ENCODE measurements at places on chromosomes 7 and 10.

DNA sequence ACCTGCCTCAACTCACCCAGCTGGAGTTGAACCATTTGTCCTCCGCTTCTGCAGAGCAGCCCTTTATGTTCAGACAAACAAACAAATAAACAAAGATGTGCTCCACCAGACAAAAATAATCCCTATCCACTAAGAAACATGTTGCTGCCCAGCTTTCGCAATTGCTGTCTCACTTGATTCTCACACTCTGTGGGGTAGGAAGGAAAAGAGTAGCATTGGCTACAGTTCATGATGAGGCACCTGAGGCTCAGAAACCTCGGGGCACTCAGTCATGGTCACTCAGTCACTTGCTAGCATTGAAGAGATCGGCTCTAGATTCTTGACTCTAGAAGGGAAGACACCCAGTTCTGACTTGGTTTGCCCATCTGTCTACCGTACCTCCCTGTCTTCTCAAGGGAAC lies 88.0 kb upstream of the ZMIZ1 start:
- DNase-seq = no peak

- DNase-seq = no peak
These were observed 20.3 kb downstream of the THSD7A start for GRCh38 chr7:11811709-11812108.

DNA sequence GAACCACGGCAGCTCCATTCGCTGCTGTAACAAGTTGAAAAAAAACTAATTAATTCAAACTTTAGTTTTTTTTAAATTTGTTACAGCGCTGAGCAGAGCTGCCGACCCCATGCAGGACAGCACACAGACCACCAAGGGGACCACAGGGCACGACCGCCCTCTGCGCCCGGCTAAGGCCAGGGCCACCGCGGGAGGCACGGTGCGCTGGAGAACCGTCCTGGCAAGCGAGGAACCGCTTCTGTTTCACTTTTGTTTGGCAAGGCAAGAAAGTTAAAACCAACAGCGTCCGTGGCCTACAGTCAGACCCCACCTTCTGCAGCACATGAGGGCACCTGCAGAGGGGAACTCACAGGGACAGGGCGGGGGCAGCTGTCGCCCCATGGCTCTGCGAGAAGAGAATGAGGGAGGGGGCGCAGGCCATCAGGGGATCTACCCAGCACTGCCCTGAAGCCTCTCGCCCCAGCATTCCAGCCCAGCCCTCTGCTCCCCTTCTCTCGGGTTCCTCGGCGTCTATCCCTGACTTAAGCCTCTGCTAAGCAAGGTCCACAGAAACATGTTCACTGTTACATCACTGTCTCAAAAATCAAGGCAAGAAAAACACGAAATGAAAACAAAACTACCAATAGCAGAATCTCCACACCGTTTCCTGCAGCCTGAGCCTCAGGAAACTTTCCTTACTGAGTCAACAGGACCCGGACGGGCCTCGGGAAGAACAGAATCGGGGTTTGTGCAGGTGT lies 204.4 kb downstream of the DIP2C start:
- no peak for DNase-seq

DNA sequence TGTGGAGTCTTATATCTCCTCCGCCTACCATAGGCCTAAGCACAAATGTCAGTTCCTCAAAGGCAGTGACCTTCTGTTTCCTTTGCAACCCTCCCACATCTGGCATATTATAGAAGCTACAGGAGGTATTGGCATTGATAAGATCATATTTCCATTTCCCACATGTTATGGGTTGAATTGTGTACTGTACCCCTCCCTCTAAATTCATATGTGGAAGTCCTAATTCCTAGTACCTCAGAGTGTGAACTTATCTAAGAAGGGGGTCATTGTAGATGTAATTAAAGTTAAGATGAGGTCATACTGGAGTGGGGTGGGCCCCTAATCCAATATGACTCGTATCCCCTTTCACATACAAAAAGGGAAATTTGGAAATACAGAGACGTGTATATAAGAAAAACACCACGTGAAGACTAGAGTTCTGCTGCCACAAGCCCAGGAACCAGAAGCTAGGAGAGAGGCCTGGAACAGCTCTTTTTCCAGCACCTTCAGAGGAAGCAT lies 6.1 kb upstream of the LAMB4 start:
- DNase-seq = peak; percentile 19

DNA sequence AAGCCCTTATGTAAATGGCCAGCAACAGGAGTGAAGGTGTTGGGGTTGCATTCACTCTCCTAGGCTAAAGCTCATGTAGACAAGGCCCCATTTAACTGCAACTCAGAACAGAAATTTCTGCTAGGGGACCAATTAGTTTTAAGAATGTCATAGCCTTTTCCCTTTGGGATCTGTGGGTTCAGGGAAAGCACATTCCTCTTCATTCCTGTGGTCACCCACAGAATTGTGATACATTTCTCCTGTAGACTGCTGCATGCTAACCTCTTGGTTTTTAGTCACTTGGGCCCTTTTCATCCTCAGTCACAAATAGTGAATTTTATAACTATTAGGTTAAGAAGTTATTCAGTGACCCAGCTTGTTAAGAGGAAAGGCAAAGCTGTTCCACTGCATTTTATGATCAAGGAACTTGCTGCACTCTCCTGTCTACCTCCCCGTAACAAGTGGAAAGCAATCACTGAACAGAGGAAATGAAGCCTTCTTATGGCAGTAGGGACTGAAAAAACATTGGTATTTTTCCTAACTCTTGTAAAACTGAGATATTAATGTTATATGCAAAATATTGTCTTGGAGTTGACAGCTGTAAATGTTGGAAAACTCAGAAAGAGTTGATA lies 124.9 kb downstream of the SND1 start:
- no peak for DNase-seq

- DNase-seq = no peak
These were observed 12.2 kb downstream of the SEPHS1 start for GRCh38 chr10:13335881-13336280.

- DNase-seq = no peak
These were observed 10.9 kb upstream of the TEX47 start for GRCh38 chr7:88806280-88807037.

- DNase-seq = no peak
These were observed 131.6 kb downstream of the ITGA8 start for GRCh38 chr10:15588151-15588550.

Data from T-helper 2 cell treated with Interferon-gamma antibody and Interleukin-4, amounts not matched to agents 5 μg/mL and 100 μg/mL, for 36 hours (primary cell).